ENCODE measurements at places on chromosomes 3 and 15.
A peak's percentile ranks its signal among the peaks of the same experiment; 100 is the strongest.

- H3K27ac ChIP-seq: peak overlapping the region; percentile 80
Observed at GRCh38 chr3:177538750-177539730, 341.8 kb upstream of the TBL1XR1 start.

- DNase-seq: no peak
- peaks cover 29% of the 10 kb centered on the region for H3K27me3 ChIP-seq
- H3K4me1 ChIP-seq: no peaks in the 10 kb centered on the region
- no peak overlapping the region for H3K27ac ChIP-seq
Observed at GRCh38 chr3:25576831-25577454, 87.8 kb downstream of the TOP2B start.

GRCh38 chr3:161274691-161275298, 53.7 kb downstream of the NMD3 start:
- peak; percentile 20 for DNase-seq

GRCh38 chr3:100526613-100527346, 34.4 kb downstream of the TMEM45A start:
- H3K4me1 ChIP-seq: no peaks in the 10 kb centered on the region
- H3K4me3 ChIP-seq: no peak overlapping the region
- H3K27ac ChIP-seq: no peak overlapping the region
- peaks cover 10% of the 10 kb centered on the region for H3K27me3 ChIP-seq
- no peak for DNase-seq

DNA sequence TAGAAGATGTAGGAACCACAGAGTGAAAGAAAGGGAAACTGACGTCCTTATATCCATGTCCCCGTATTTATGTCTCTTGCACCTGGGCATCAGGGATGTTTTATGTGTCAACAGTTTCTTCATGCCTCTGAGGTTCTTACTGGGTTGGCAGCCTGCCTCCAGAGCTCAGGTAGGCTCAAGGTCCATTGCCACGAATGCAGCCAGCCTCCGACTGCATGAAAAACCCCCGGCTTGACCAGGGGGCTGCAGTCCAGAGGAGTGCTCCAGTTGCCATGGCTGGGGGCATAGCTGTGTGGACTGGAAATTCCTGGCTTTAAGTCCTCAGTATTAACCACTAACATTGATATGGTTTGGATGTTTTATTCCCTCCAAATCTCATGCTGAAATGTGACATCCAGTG, 2.8 kb upstream of the CSPG5 start:
- peaks cover 13% of the 10 kb centered on the region for H3K27me3 ChIP-seq
- no peaks in the 10 kb centered on the region for H3K4me1 ChIP-seq
- H3K36me3 ChIP-seq: peaks cover 7% of the 10 kb centered on the region
- peak overlapping the region; percentile 78 for H3K4me3 ChIP-seq
- DNase-seq: no peak

- peaks cover 7% of the 10 kb centered on the region for H3K36me3 ChIP-seq
- no peak overlapping the region for H3K27ac ChIP-seq
- no peaks in the 10 kb centered on the region for H3K27me3 ChIP-seq
- peaks cover 80% of the 10 kb centered on the region for H3K4me1 ChIP-seq
- no peak overlapping the region for H3K4me3 ChIP-seq
Observed at GRCh38 chr15:101209285-101209845, 42.5 kb downstream of the CHSY1 start.

DNA sequence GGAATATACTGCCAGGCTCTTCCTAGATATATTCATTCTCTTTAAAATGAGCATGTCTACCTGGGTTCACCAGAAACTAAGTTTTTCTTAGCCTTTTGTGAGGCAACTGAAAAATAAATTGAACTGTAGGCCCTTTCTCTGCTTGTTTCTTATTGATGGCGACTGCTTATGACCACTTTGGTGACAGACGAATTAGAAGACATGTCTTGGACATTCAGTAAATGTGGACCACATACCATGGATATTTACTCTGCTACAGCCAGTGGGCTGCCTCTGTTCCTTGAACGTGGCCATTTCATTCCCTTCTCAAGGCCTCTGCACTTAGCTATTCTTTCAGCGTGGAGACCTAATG, 603 bp upstream of the SELENOK start:
- peak overlapping the region; percentile 99 for H3K27ac ChIP-seq
- peaks cover 10% of the 10 kb centered on the region for H3K36me3 ChIP-seq
- H3K27me3 ChIP-seq: no peaks in the 10 kb centered on the region
- peaks cover 31% of the 10 kb centered on the region for H3K4me1 ChIP-seq
- DNase-seq: no peak
- peak overlapping the region; percentile 97 for H3K4me3 ChIP-seq

DNA sequence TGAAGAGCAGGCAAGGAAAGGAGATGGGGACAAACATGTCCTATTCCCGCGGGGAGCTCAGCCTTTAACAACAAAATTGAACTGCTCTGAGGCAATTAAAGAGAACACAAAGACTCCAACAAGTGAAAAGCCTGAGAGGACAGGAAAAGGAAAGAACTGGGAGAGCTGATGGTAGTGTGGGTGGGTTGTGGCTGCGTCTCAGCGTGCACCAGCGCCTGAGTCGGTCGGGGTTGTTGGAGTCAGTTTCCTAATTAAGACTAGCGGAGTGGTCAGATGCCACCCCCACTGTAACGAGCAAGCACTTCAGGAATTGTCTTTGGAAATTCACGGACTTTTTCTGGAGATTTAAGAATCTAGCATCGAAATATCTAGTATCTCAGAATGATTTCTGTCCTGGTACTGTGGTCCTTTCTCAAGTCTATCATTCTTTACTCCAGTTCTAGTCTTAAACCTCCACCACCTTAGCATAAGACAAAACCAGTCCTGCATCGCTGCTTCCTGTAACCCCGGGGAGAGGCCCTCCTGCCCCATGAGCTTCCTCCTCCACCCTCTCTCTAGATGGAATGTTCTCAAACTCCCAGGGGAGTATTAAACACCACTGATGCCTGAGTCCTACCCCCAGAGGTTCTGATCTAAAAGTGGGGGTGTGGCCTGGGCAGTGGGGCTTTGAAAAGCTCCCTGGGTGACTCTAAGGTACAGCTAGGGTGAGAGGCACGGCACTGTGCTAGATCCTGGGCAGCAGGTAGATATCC, 104.0 kb downstream of the CYP19A1 start:
- peaks cover 11% of the 10 kb centered on the region for H3K4me1 ChIP-seq
- H3K4me3 ChIP-seq: no peak overlapping the region
- H3K36me3 ChIP-seq: no peaks in the 10 kb centered on the region
- no peak overlapping the region for H3K27ac ChIP-seq
